ENCODE measurements at places on chromosomes 3 and 15.

GRCh38 chr15:58724466-58724865 is 25.0 kb downstream of the ADAM10 start:
- DNase-seq = no peak

- no peak for DNase-seq
These were observed 123.2 kb upstream of the TUSC7 start for GRCh38 chr3:116586285-116586944.

DNA sequence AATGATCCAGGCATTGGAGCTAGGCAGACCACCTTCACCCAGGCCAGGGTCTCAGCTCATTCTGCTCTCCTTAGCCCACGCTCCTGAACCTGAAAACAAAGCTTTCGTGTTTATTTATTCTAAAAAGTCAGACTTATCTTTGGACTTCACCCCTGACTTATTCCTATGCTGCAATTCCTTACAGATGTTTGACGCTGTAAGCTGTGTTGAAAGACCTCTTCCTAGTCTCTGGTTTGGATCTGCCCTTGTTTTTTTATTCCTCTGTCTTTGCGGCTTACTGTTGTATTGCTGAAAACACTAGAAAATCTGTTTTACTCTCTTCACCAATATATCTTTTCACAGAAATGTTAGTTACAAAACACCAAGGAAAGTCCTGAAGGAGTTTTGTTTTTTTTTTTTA is 40.5 kb upstream of the LDHAL6B start:
- no peak for DNase-seq

GRCh38 chr15:40694688-40695468 is at the start of gene RAD51:
Gene RAD51 (plus strand): TSS chr15:40695174. CDS start chr15:40698759, 3,585 bp downstream.
- DNase-seq = peak; percentile 95

DNA sequence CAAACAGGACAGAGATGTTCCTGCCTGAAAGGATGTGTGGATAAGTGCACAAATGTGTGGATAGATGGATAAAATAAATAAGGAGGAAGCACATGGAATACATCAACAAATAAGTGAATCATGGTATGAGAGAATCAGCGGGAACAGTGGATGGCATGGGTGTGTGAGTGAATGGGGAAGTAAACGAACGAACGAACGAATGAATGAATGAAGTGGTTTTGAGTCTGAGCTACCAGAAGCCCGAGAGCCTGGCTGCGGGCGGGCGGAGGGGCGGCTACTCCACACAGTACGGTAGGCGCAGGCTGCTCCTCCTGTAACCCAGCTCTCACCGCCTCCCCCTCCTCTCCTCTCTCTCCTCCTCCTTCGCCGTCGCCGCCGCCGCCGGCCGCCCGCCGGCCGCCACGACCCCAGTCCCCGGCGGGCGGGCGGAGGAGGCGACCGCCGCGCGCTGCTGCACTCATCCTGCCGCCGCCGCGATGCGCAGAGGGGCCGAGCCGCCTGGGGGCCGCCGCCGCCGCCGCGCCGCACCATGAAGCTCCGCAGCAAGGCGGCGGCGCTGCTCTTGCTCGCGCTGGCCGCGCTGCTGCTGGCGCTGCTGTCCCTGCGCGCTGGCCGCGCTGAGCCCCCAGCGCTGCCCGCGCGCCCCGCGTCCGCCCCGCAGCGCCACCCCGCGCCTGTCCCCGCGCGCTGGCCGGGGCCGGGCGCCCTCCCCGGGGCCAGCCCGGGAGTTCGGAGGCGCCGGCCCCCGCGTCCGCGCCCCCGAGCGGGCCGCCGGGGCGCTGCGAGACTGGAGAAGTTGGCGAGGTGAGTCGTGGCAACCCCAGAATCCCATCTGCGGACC is at the start of gene GXYLT2:
Gene GXYLT2, plus strand, starts transcription at position 342 of the 841 bp plus-strand sequence. Its CDS starts 188 bp downstream, at position 530.
- DNase-seq = peak; percentile 37

GRCh38 chr15:60010858-60011257 is 6.7 kb downstream of the FOXB1 start:
- no peak for DNase-seq

DNA sequence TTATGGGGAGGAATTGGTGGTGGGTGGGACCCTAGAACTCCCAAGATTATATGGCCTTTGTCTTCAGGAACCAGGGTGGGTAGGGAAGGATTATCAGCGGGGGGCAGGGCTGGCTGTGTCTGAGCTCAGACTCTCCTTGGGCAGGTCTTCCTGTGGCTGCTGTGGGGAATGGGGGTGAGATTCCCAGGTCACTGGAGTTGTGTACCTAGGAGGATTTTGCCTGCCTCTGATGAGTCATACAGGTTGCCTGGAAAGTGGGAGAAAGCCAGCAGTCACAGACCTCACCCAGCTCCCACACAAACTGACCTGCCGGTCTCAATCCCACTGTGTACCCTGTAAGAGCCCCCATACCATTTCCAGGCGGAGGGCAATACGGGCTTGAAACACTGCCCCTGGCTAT is 209.9 kb upstream of the CNTN3 start:
- DNase-seq = no peak

- peak; percentile 18 for DNase-seq
These were observed 1031.8 kb upstream of the NR2F2 start for GRCh38 chr15:95298729-95299128.

- DNase-seq = no peak
These were observed 335.1 kb upstream of the THRB start for GRCh38 chr3:24829629-24830229.

DNA sequence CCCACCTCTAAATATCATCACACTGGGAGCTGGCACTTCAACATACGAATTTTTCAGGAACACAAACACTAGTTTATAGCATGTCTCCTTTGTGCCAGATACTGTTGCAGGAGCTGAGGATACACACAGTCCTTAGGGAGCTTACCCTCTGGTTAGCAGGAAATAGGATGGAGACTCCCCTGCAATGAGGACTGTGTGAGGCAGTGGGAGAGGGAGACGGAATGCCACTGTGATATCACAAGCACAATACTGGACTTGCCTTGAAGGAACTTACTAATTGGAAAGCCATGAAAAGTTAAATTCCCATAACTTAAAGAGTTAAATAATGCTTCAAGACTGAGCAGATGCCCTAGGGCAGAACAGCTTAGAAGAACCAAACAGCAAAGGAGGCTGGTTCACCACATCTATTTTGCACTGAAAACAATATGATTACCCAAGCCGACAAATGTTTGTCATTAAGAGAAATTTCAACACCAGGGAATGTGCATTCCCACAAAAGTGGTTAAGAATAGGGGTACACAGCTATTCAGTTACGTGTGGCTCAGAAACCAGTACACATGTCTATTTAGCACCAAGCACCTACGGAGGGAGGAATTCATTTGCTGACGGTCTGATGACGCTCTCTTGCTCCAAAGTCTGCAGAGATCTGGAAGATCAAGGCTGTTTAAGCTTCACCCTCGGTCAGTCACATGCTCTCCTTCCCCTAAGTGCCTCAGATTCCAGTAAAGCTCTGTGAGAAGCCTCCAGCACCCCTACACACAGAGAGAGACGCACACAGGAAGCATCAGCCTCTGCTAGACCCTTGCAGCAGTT is 5.2 kb downstream of the TBC1D2B start:
- DNase-seq = peak; percentile 44

DNA sequence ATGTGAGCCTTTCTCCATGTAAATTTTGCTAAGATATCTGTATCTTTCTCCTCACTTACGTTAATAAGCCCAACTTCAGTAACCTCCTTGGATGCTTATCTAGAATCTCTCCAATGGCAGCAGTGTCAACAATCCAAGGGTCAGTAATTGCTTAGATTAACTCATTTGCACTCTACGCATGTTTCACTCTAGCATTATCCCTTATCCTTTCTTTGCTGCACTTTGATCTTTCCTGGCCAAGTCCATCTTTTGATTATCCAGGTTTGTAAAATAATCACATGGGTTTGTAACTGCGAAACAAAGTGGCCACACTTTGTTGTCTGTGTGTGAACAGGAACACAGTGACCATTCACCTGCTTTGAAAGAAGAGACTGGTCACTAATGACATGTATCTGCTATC is 577.6 kb downstream of the RSL24D1 start:
- DNase-seq = no peak

DNA sequence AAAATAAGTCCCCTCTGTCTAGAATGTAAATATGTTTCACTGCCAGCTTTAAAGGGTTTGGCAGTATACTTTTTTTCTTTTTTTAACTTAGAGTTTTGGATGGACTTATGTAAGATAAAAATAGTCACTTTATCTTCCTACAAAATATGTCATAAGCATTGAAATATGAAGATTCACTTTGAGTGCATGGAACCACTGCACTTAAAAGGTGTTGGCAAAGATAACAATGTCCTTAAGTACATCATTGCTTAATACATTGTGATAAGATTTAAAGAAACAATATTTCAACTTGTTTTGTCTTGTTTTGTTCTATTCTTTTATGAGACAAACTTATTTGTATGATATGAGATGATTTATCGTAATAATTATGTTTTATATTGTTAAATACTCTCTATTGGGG is 66.3 kb upstream of the NAALADL2 start:
- no peak for DNase-seq

DNA sequence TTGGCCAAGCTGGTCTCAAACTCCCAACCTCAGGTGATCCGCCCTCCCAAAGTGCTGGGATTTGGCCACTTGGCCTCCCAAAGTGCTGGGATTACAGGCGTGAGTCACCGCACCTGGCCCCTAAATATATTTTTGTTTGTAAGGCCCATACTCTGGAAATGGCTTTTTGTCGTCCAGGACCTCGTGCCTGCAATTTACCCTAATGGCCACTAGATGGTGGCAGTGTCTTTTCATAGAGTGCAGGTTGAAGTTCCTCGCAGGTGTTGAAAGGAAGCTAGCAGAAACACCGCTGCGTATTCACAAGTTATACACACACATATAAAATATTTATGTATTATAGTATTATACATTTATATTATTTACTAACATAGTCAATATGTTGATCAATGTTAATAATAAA is 97.2 kb downstream of the LRTM1 start:
- peak; percentile 30 for DNase-seq

GRCh38 chr3:4703054-4703480 is 209.9 kb downstream of the ITPR1 start:
- peak; percentile 6 for DNase-seq

DNA sequence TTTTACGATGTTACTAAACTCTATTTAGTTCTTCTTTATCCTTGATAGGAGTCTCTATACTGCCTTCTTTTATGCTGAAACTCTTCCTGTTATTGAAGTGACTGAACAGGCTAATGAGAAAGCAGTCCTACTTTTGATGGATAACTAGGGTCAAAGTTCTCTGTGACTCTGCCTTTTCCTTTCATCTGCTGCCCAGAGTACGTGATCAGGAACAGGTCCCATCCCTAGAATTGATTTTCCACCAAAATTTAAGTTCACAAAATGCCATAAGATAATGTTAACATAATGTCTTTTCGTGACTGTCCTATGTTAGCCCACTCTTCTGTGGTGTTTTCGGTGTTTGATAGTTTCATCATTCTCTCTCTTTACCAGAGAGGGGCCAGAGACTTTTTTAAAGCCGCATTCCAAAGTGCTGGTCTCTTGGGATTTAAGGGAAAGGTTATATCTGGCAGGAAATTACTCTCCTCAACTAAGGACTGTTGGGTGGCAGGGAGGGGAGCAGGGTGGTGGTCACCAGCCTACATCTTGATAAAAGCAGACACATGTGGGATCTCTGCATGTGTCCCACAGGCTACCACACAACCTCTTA is 50.3 kb upstream of the PLXND1 start:
- no peak for DNase-seq

GRCh38 chr3:9901967-9902366 is 681 bp upstream of the IL17RE start:
- DNase-seq = peak; percentile 66

- DNase-seq = no peak
These were observed 112.4 kb downstream of the ADAMTSL3 start for GRCh38 chr15:83766339-83766738.

GRCh38 chr3:87796843-87797185 is 262.0 kb downstream of the CGGBP1 start:
- no peak for DNase-seq

DNA sequence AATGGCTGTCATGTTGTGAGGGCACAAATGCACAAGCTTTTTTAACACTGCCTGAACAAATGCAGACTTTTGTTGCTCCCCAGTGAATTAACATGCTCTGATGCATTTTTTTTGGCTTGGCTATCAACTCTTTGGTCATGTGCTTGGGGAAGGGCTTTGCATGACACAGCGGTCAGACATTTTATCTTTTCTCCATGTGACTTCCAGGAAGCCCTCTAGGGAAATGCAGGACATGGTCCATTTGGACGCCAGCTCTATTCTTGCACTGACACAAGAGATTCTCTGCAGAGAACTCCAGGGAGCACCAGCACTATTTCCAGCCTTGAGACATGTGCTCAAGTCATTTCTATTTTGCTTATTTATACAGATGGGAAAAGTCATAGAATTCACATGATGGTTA is 46.2 kb downstream of the NEK11 start:
- DNase-seq = no peak
